A375 (cell line): ENCODE measurements at places on chromosomes 1 and 21. TPM values are rescaled to one million over a fixed set of nuclear protein-coding genes. Genes with fewer than 3 reads are reported as not detected.

Gene VSIG8
- not detected in 2 replicates for total RNA-seq

Gene CD164L2
- total RNA-seq: not detected in 2 replicates

Gene KCNA3
- not detected in 2 replicates for total RNA-seq

Gene BSND
- not detected in 2 replicates for total RNA-seq

Gene NTRK1
- 0.91 and 1.1 TPM in 2 replicates for total RNA-seq

Gene OR2G6
- not detected in 2 replicates for total RNA-seq

Gene INSRR
- 0.05 TPM in 1 of 2 replicates, not detected in the other for total RNA-seq

Gene CFHR2
- total RNA-seq: not detected in 2 replicates

Gene CCDC27
- not detected in 2 replicates for total RNA-seq

Gene SPRR4
- not detected in 2 replicates for total RNA-seq

Gene OR10Z1
- total RNA-seq: not detected in 2 replicates

Gene FAM151A
- not detected in 2 replicates for total RNA-seq

Gene FMO5
- total RNA-seq: 0.29 and 0.53 TPM in 2 replicates

Gene UBL4B
- 0.61 TPM in 1 of 2 replicates, not detected in the other for total RNA-seq

Gene ARMH1
- not detected in 2 replicates for total RNA-seq

Gene TMEM125
- not detected in 2 replicates for total RNA-seq

Gene UBXN10
- total RNA-seq: not detected in 2 replicates

Gene VAV3
- total RNA-seq: 0.11 and 0.32 TPM in 2 replicates

Gene TMEM9
- total RNA-seq: 106 and 111 TPM in 2 replicates
